ENCODE measurements at places on chromosomes 13 and 19.

DNA sequence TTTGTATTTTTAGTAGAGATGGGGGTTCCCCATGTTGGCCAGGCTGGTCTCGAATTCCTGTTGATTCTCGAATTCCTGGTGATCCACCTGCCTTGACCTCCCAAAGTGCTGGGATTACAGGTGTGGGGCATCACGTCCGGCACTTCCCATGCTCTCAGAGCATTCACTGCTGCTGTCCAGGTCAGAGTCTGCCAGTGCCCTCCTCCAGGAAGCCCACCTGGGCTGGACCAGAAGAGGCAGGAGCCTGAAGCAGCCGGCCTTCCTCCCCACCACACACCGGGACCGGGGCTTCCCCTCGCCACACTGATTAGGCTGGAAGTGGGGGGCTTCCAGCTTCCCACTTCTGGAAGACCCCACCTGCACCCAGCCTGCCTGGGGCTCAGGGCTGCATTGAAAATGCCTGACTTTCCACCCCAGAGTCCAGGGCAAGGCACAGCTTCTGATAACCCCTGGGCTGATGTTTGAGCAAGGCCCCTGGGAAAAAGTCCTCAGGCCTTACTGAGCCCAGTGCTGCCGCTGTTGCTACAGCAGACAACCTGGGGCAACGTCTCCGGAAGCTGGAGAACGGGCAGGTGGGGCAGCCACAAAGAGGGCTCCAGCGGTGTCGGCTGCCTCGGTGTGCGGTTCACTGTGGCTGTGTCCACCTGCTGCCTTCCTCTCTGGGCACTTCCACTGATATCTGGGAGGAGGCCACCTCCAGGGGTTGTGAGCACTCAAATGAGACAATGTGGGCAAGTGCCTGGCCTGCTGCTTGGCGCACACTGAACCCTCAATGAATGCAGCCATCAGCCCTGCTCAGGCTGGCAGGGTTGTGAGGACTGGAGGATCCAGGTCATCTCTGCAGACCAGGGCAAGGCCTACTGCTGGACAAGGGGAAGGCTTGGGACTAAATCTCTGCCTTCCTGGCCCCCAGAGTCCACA lies 22.6 kb downstream of the CEBPA start:
- no peak for DNase-seq

DNA sequence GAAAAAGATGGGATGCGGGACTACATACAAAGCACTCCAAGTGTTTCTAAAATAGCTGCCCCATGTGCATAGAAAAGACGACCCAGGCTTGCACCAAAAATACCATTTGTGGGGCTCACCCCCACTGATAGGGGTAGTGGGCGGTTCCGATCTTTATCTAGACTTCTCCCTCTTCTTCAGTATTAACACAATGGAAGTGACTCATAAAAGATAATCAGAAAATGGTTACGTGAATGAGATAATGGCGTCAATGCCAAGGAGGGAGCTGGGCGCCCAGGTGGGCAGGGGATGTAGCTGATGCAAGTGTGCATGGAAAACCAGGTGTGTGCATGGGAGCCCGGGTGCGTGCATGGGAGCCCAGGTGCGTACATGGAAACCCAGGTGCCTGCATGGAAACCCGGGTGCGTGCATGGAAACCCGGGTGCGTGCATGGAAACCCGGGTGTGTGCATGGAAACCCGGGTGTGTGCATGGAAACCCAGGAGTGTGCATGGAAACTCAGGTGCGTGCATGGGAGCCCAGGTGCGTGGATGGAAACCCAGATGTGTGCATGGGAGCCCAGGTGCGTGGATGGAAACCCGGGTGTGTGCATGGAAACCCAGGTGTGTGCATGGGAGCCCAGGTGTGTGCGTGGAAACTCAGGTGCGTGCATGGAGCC lies 32.7 kb downstream of the LAMP1 start:
- DNase-seq = no peak

GRCh38 chr13:84126671-84127171 lies 244.4 kb upstream of the SLITRK1 start:
- DNase-seq = peak; percentile 13

GRCh38 chr19:33345163-33345562 lies 28.3 kb upstream of the CEBPG start:
- no peak for DNase-seq

- no peak for DNase-seq
Observed at GRCh38 chr13:31594056-31594455, 145.3 kb upstream of the RXFP2 start.

DNA sequence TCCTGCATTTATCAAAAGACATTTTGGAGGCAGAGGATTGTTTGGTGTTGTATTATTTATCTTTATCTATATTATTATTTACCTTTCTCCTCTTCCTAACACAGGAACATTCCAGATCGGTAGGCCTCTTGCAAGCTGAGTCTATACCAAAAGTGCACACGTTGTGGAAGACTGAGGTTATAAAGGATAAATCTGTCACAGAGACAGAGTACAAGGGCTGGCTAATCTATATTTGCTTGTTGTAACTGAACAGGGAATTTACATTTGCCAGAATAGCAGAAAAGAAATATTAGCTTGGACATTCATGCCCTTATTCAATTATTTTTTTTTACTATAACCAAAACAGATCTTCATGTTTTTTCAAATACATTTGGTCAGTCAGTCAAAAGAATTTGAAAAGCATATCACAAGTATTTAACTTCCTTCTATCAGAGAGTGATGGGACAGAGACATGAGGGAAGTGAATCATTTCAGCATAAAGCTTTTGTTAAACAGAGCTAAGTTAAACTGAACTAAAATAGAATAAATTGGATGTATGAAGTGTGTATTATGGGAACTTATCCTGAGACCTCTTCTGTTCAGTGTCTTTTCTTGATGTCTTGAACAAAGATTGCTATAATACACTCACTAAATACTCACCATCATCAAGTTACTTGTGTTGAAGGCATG lies 352.5 kb downstream of the DNAJC15 start:
- DNase-seq = no peak

DNA sequence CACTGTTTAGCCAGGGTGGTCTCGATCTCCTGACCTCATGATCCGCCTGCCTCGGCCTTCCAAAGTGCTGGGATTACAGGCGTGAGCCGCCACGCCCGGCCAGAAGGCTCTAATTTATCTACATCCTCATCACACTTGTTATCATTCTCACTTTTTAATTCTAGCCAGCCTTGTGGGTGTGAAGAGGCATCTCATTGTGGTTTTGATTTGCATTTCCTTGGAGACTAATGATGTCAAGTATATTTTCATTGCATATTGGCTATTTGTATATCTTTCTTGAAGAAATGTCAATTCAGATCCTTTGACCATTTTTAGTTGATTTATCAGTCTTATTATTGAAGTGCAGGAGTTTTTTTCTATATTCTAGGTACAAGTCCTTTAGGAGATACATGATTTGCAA lies 27.7 kb upstream of the HIF3A start:
- no peak for DNase-seq

DNA sequence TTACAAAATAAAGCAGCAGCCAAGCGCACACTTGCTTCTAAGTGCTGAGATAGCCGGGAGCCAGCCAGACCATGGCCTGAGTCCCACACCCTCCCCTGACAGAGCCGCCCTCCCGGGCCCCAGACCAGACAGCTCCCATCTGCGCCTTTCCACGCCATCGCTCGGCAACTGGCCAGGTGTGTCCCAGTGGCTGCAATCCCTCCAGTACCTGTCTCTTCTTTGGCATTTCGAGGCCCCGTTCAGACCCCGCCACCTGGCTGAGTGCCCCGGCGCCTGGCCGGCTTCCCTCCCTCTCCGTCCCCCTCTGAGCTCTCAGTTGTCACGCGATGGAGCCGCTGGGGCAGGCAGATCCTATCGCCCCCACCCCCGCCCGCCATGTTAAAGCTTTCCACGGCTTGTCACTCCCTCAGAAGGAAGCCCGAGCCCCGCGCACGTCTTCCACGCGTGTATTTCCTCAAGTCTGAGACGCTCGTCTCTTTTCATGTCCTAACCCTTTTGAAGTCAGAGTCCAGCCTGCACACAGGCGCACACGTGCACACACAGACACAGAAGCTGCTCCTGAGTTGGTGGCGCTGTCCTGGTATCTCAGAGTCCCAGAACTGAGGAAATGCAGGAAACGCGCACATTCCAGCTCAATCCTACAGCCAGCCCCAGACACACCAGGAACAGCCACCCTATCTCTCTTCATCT lies 7.9 kb downstream of the MLLT1 start:
- DNase-seq = no peak

GRCh38 chr19:8501516-8501915 lies 924 bp downstream of the PRAM1 start:
- DNase-seq = no peak

DNA sequence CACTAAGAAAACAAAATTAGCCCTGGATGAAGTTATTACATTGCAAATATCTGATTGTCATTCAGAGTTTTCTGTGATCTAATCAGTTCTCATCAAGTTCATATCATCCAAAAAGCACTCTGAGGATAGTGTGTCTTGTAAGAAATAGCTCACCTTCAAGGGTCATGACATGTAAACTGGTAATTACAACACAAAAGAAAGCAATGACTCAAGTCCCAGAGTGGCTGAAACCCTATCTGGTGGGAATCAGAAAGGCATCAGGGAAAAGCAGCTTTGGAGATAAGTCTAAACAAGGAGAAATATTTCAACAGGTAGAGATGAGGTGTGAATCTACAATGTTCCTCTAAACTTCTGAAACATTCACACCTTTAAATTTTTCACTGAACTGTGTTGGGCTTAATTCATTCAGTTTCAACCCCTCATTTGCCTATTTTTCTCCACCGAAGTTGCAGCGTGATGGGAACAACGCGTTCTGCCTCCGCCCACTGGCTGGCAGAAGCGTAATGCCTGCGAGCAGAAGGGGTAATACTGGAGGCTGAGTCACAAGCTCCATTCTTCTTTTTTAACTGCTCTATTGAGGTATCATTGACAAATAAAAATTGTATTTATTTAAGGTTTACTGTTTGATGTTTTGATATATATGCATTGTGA lies 155.2 kb upstream of the IPO5 start:
- no peak for DNase-seq

DNA sequence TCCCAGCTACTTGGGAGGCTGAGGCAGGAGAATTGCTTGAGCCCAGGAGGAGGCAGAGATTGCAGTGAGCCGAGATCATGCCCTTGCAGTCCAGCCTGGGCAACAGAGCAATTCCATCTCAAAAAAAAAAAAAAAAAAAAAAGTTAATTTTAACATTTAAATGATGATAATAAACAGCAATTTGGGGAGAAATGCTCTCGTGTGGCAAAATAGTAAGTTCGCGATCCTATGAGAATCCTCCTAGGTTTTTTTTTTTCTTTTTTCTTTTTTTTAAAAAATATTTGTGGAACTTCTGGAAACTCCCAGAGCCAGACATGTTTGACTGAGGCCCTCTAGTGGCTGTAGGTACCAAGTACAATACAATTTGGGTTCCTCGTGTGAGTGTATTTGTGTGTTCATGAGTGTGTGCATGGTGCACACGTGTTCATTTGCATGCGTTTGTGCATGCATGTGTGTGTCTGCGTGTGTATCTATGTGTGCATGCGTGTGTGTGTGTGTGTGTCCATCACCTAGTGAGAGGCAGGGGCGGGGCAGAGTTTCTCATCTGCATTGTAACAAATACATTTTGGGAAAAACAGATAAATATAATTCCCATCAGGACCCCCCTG lies 31.2 kb downstream of the TMPRSS9 start:
- DNase-seq = peak; percentile 29

- no peak for DNase-seq
Observed at GRCh38 chr19:17339088-17339741, 1.9 kb downstream of the GTPBP3 start.

DNA sequence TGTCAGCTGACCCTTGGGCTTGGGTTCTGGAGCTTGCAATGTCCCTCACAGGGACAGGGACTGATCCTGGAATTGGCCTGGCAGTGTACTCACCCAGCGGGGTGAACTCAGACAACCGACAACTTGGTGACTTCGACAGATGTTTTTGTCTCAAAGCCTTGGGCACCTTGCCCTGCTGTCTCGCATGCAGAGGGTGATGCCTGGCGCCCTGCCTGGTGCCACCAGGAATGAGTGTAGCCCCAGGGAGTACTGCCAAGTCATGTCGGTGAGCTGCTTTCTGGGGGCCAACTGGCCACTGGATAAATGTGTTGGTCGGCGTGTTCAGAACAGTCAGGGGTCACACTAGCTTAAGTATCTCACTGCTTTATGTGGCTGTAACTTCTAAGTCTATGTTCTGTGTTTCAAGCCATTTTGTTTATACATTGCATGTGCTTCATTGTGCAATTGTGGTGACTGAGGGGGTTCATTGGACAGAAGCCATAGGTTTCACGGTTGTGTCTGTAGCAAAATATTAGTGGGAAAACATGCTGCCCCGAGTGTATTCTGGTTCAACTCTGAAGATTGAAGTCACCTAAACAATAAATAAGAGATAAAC lies 96.3 kb upstream of the TNFSF11 start:
- no peak for DNase-seq

DNA sequence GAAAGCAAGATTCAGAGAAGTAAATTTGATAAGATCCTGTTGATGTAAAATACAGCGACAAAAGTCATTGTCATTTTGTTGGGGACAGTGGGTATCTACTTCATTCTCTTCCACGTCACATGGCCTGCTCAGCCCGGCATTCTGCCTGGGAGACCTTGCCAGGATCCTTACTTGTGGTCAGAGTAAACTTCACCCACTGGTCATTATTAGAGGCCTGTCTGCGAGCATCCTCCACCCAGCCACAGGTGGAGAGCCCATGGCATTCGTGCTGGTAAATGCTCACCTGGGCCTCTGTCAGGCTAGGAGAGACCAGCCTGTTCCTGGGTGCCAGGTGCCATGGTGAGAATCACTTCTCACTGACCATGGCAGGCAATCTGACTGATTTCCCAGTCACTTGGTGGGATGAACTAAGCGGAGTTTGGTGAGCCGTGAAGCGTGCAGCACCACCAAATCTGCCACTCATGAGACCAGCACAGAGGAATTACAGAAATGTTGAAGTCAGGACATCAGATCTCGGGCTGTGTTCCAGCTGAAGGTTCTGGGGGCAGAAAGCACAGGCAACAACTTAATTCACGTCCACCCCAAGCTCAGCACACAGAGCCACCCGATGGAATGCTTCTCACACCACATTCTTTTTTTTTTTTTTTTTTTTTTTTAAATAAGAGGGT lies 107.0 kb downstream of the SIPA1L3 start:
- no peak for DNase-seq

DNA sequence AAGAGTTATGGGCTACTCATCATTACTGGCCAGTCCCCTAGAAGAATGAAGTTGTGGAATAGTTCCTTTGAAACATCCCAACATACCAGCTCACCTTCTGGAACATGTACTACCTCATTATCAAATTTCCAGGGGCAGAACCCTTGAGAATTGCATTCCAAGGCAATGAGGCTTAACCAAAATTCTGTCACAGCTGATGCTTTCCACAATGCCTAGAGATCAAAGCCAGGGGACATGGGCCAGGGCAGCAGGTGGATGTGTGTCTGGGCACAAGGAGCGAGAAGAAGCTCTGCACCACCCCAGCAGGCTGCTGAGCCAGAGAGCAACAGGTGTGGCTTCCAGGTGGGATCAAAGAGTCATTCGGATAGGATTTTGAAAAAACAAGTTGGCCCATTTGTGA lies 362.1 kb downstream of the EFNB2 start:
- DNase-seq = no peak

DNA sequence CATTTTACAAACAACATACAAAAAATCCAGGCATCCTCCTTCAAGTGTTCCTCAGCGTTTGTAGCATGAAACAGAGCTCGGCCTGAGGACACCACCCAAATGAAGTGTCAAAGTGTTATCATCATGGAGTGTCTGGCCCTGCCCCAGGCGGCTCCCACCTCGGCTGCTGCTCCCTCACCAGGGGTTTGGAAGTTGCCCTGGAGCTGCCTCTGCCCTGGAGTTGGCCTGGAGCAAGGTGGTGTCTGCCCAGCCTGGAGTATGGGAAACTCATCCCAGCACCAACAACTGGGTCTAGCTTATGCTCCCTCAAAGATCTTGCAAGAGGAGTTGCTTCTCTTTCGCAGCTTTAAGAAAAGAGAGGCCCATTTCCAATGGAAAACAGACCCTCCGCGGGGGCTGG lies 120.4 kb downstream of the FOXO1 start:
- DNase-seq = no peak

Data from activated CD8-positive, alpha-beta memory T cell treated with anti-CD3 and anti-CD28 coated beads, Interleukin-2, amount 50 U/mL, for 4 hours (primary cell).